Caudate nucleus (tissue), 63 donors: ENCODE measurements at places on chromosomes 4 and X.

GRCh38 chr4:78179196-78179595 lies 122.1 kb downstream of the FRAS1 start:
- no peak for DNase-seq

DNA sequence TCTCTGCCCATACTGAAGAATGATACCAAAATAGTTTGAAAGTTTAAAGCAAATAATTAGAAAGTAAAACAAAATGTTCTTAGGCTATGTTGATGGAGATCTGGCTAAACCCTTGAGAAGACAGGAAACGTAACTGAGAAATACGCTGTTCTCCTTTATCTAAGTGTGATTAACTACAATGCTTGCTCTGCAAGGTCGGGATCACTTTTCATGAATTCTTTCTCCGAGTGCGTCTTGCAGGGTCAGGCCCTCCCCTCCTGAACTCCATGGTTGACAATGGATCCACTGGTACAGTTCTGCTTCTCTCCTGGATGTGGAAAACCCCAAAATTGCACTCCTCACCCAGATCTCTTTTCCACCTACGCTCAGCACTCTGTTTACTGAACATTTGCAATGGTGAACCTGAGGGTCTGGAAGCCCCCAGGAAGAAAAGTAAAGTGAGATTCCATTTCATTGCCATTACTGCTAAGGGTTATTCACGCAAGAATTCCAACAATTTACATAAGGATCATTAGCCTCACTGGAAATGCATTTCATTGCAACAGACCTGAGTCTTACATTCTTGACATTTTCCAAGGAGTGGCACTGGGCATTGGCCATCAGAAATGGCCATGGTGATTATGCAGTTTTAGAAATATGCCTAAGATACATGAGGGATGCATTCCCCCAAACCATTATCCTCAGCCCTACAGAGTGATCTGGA lies 24.6 kb upstream of the WWC2 start:
- DNase-seq, result no peak

DNA sequence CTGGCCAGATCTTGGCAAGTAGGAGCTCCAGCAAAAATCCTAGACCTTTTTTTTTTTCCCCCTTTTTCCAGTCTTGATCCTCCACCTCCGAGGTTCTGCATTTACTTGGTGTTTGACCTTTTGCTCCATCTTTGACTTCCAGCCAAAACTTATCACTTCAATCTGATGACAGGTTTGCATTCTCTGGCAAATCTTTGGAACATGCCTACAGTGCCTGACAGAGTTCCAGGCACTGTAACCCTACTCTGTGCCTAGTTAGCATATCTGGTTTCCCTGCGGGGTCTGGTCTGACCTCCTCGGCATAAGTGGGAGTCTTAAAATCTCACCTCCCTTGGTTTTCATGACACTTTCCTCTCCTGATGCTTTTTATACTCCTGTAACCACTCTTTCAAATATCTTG lies 39.4 kb upstream of the NR3C2 start:
- DNase-seq, result no peak

DNA sequence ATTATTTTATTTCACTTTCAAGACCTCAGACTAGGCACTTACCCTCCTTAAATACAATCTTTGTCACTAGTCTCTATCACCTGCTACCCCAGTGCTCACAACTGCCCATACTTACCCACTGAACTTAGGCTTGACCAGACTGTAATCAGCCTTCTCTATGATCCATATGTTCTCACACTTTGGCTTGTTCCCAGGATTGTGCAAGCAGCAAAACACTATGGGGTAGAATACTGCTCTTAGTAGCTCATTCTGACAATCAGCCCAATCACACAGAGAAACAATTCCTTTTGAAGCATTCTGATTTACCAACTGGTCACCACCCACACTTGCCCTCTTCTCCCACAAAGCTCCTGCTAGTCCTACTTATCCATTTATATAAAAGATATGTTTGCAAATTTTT lies 878.3 kb downstream of the FSTL5 start:
- DNase-seq, result no peak

- DNase-seq, result no peak
These were observed 69.5 kb downstream of the ANAPC4 start for GRCh38 chr4:25446611-25447010.

- DNase-seq, result no peak
These were observed 1.3 kb upstream of the USP51 start for GRCh38 chrX:55490974-55491373.

DNA sequence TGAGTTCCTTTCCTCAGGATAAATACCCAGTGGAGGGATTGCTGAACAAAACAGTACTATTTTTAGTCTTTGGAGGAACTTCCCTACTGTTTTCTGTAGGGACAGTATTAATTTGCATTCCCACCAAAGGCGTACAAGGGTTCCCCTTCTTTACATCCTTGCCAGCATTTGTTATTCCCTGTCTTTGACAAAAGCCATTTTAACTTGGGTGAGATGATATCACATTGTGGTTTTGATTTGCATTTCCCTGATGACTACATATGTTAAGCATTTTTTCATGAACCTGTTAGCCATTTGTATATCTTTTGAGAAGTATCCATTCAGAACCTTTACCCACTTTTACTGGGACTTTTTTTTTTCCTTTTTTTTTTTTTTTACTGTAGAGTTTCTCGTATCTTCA lies 126.2 kb upstream of the ANXA10 start:
- no peak for DNase-seq

GRCh38 chrX:133921764-133922389 lies 63.5 kb downstream of the GPC3 start:
- peak; percentile 0 for DNase-seq

DNA sequence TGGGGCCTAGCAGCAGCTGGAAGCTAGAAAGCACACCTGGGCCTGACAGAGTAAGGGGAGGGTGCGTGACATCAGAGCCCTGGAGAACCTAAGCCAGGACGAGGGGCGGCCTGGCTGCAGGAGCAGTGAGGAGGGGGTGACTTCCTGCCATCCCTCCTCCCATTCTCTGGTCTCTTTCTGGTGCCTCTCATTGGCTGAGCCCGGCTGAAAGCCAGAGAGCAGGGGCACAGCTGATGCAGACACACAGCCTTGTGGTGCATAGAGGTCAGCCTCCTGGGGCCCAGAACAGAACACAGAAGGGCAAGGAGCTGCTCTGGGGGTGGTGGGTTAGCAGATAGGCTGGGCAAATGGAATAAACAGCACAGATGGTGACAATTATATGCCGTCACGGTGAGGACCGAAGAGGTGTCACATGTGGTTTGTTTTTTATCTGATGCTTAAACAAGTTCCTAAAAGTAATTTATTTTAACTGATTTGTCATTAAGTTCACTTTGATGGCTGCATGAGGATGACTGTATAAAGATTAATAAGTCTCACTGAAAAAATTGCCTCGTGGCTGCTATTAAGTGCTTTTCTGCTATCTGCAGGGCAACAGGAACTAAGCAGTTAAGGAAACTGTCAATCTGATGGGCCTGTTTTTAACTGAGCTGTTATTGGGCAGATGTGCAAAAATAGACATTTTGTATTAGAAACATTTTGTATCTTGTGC lies 102.0 kb downstream of the FNIP2 start:
- DNase-seq, result no peak

DNA sequence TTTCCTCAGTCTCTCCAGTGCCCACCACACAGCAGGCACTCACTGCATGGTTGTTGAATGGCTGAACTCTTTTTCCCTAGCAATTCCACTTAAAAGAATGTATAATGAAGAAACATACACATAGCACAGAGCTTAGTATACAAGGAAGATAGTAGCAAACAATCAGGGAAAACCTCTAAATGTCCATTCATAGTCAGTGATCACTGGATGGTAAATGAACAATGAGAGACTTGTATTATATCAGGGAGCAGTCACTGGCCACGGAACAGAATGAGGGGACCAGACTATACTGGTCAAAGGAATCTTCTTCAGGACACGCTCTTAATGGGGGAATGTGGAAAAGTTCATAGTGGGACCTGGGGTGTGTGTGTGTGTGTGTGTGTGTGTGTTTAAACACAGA lies 43.6 kb upstream of the FAM156A start:
- no peak for DNase-seq

- DNase-seq, result no peak
These were observed 16.1 kb downstream of the NKX3-2 start for GRCh38 chr4:13527981-13528820.

GRCh38 chr4:129218360-129218759 lies 122.4 kb downstream of the C4orf33 start:
- DNase-seq, result no peak

DNA sequence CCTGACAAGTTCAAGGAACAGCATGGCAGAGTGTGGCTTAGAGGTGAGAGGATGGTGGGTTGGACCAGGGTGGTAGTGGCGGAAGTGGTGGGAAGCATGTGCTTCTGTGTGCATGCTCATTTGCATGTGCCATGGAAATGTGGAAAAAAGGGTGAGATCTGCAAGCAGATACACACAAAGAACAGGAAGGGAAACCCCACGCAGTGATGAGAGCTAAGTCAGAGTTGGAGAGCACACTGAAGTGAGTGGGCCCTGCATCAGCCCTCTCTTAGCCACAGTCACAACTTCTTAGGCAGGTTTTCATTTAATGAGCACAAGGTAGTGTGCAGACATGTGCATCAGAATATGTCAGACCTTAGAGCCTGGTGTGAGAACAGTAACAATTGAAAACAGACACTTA lies 483.8 kb downstream of the AFF2 start:
- no peak for DNase-seq

GRCh38 chr4:21290562-21290961 lies 590.3 kb downstream of the PACRGL start:
- DNase-seq, result no peak
